ENCODE measurements at places on chromosomes 12 and 14.

DNA sequence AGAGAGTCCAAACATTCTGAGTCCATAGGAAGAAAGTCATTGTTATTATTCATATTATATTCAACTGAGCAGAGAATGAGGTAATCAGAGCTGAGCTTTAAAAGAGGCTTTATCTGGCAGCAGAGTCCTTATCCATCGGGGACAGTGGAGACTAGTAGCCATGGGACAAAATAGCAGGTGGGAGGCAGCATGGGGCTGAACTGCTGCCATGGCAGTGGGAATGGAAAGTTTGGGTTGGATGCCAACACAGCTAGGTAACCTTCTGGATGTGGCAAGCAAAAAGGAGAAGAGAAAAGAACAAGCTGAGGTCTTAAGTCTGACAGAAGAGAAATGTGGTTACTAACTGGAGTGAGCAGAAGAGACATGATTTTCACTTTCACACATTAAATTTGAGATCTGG lies 71.0 kb upstream of the CDKN3 start:
- DNase-seq: no peak

DNA sequence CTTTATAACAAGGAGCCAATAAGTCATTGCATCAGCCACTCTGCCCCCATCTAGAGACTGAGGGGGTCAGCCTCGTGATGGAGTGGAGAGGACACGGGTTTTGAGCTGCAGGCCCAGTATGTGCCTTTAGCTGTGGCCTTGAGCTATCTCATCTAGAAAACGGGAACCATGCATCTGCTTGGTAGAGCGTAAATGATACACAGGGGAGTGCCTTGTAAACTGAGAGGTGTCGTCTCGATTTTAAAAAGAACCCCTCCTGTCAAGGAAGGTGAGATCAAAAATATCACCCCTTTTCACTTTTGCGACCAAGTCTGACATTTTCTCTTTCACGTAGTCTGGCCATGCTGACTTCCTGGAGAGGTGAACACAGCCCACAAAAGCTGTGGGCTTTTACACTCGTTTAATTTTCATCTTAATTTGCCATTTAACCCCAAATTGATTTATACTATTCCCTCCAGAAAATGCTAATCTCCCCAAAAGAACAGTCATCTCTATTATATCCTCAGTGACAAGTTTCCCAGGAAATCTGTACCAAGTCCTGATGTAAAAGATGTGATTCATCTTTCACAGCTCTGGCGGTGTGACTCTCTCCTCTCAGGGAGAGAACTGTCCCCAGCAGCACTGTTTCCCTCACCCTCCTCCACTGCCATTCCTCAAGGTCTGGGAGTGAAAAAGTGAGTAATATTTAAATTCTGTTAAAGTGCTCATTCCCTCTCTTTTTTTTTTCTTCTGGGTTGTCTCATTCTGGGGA lies 30.6 kb downstream of the VCPKMT start:
- DNase-seq: no peak

- DNase-seq: no peak
Measured at GRCh38 chr12:62530596-62530995, 64.0 kb downstream of the MON2 start.

DNA sequence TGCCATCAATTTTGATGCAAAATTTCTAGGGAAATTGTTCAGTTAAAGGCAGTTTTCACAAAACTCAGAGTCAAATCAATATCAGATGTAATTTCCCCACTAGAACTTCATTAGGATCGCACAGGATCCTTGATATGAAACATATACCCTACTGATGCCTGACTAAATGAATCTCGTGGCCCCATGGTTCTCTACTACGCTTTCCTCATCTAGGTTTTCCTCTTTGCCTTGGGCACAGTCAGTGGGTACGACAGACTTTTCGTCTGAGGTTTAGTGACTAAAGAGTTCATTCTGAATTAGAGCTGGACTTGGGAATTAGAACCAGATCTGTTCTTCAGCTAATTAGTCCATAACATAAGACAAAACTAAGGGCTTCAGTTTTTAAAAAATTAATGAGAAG lies 42.5 kb upstream of the GNPNAT1 start:
- no peak for DNase-seq

- DNase-seq: no peak
Measured at GRCh38 chr14:26744903-26745302, 147.1 kb upstream of the NOVA1 start.

DNA sequence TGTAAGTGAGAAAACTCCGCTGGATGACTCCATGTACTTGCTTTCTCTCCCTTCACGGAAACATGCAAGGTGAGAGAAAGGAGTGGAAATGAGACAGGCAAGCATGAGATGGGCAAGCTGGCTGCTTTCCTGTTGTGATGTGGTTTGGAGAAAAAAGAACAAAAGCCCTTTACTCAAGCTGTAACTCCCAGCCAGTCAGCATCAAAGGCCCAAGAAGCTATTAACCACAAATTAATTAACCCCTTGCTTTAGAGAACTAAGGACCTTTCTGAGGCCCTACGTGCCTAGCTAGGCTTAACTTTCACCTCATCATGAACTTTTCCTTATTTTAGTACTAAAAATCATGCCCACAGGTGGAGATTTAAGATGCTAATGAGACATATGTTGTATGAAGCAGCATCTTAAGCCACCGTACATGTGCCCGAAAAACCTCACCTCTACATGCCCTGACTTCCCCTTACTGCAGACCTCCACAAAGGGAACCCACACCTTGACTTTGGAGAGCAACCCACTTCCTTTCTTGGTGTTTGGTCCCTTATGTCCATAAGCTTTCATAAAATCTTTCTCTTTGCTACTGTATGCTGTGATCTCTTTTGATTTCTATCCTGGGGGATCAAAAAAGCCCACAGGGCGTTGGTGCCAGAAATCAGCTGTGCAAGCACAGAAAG lies 87.0 kb downstream of the GALNT8 start:
- no peak for DNase-seq

GRCh38 chr12:106170285-106170684 lies 31.5 kb upstream of the NUAK1 start:
- no peak for DNase-seq

- no peak for DNase-seq
Measured at GRCh38 chr12:1474574-1475153, 119.7 kb downstream of the FBXL14 start.

DNA sequence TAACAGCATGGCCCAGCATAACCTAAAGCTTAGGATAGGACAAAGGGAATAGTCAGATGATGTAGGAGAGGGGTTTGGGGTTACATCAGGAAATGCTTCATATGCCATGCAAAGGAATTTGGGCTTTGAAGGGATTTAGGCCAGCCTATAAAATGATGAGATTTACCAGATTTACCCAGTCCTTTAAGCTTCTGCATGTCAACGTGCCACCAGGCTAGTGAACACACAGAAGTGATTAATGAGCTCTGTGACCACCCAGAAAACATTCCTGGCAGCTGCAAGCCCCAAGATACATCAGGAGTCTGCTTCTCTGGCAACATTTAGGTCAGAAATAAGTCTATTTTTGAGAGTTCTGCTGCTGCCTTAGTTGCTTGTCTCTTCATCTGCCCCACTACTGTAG lies 118.3 kb downstream of the LRIG3 start:
- DNase-seq: no peak

DNA sequence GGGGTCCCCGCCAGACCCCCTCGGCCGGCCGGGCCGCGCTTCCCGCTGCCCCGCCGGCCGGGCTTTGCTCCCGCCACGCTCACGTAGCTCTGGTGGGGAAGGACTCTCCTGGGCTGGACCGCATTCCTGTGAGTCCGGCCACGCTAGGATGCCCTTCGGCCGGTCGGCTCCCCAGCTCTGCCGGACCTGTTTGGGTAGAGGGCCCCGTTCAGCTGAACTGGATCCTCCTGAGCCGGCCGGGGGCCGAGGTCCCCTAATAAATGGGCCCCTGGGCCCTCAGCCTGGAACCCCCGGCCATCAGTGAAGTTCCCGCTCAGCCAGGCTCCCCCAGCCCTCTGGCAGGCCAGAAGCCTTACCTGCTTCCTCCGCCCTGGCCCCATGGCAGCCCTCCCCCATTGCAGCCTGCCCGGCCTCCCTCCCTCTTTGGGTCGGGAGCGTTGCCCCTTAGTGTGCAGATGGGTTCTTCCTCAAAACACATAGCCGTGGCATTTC lies 593 bp downstream of the UNC119B start:
- DNase-seq: peak; percentile 20

DNA sequence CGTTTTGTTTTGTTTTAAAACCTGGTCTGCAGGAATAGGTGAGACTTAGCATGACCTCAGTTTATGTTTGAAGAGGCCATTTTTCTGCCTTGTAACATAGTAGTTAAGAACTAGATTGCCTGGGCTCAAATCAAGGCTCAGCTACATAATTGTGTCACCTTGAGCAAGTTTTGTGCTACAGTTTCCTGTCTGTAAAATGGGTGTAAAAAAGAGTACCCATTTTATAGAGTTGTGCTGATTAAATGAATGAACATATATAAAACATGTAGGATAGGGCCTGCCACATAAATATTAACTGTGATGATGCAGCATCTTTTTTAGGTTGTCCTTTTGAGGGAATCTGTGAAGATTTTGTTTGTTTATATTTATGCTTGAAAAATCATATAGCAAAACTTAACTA lies 7.2 kb downstream of the WNK1 start:
- no peak for DNase-seq

- DNase-seq: no peak
Measured at GRCh38 chr12:793037-793436, 40.7 kb downstream of the WNK1 start.

Data from activated CD4-positive, alpha-beta T cell treated with anti-CD3 and anti-CD28 coated beads for 4 hours (primary cell).